ENCODE measurements at places on chromosomes 1 and 21.

- DNase-seq, result no peak
These were observed 3.3 kb downstream of the LAX1 start for GRCh38 chr1:203768256-203768655.

DNA sequence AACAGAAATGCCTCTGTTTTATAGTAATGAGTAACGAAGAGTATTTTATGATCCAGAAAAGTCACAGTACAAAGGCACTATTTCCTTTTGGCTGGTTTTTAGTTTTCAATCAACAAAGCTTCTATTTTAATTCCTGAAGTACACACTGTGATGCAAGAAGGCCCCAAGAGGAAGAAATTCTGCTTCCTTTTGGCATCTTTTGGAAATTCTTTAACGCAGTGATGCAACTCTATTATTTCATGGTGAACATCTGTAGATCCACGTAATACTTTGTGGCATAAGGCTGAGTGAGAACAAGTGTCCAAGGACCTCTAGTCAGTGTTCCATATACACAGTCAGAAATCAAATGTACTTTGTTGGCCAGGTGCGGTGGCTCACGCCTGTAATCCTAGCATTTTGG is 137.5 kb downstream of the TGFB2 start:
- DNase-seq, result no peak

DNA sequence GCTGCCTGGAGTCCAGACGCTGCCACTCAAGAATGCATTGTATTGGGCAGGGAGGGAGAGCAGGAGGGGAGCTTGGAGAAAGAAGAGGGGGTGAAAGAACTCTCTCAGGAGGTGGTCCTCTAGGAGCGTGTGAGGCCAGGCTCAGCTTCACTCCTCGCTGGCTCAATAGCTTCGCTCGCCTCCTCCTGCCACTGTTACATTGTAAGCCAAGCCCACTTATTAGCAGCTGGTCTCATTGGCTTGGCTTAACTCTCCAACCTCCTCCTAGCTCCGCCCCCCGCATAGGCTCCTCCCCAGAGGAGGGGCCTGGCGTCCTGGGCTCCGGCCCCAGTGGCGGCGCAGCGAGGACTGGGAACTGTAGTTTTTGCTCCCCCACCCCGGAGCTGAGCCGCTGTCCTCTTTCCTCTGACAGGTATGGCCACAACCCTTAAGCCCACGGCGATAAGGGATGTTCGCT is at the start of gene KCNN3:
KCNN3 (minus strand) TSS at position 167 of the 457 bp plus-strand sequence. CDS start 317 bp downstream, outside the sequence.
- peak; percentile 94 for DNase-seq

DNA sequence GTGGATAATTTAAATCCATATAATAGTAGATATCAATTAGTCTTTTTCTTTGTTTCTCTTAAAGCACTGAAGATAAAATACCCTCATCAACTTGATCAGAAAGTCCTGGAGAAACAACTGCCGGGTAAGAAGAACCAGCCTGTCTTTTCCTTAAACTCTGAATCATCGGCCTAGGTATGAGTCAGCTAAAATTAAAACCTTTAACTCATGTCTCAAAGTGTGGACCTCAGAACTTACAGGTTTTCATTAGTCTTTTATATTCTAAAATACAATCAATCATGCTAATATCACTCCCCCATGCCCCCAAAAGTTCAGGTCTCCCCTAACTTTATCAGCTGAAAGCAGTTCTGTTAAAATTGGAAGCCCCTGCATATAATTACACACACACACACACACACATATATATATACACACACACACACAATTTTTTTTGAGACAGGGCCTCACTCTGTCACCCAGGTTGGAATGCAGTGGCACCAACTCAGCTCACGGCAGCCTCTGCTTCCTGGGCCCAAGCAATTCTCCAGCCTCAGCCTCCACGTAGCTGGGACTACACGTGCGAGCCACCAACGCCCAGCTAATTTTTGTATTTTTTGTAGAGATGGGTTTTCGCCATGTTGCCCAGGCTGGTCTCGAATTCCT is 61.3 kb downstream of the B3GALNT2 start:
- no peak for DNase-seq

DNA sequence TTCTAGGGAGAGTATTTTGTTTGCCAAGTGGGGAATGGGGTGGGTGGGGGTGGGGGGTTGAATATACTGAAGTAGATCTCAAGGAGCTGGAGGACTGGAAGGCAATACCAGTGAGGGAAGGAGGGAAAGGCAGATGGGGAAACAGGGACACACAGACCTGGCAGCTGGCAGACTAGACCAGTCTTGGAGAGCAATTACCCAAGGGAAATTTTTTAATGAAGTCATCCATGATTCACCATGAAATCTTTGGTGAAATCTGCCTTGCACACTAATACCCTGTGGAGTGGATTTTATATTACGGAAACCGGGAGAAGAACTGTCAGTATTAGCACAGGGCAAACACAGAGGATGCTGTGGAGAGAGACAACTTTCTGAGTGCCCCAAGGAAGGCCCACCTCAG is 29.7 kb upstream of the MARK1 start:
- DNase-seq, result no peak

GRCh38 chr1:165073185-165074007 is 283.1 kb downstream of the LMX1A start:
- DNase-seq, result peak; percentile 48

GRCh38 chr1:222347627-222348026 is 200.3 kb downstream of the HHIPL2 start:
- DNase-seq, result no peak

DNA sequence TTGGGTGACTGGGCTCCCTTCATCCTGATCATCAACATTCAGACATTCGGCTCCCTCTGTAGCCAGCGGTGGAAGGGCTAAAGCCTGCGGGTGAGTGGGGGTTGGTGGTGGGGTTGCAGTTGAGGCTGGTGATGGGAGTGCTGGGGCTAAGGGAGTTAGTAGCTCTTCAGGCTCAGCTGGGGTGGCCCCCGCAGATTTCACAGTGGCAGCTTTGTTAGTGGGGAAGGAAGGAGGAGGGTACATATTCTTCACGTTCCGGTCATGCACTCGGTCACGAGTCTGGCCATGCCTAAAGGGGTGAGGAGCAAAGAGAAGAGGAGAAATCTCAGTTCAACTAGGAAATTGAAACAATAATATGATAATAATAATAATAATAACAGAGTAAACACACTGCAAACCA is 6.8 kb downstream of the PSMB4 start:
- DNase-seq, result no peak

- no peak for DNase-seq
These were observed 2.6 kb upstream of the TAGLN2 start for GRCh38 chr1:159927849-159928431.

- no peak for DNase-seq
These were observed 10.3 kb downstream of the CD2 start for GRCh38 chr1:116764466-116764898.

DNA sequence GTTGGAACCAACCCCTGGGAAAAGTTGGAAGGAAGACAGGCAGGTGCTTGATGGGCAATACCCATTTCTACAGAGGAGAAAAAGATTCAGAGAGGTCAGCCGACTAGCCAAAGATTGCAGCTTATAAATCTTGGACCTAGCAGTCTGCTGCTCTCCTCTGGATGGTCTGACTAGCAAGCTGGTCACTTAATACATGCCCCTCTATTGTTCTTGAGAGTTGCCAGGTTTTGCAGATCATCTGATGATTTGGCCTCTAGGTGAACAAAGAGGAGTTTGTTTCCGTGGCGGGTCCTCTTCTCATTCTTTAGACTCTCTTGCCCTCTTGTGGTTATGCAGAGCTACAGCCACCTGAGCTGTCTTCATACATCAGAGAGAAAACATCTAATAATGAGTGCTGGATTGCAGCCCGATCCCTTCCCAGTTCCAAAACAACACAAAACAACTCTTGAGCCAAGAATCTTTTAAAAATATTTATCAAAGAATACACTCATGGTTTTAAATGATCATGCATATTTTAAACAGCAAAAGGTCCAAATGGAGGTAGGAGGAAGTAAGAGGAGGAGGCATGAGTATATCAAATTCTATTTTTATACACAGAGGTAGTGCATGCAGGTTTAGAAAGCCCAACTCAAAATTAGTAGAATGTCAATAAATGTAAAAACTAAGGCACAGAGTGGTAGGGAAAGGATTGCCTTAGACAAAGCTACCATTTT is 115.7 kb downstream of the SLC30A10 start:
- DNase-seq, result peak; percentile 77

GRCh38 chr1:180264595-180264994 is 34.5 kb downstream of the LHX4 start:
- no peak for DNase-seq

DNA sequence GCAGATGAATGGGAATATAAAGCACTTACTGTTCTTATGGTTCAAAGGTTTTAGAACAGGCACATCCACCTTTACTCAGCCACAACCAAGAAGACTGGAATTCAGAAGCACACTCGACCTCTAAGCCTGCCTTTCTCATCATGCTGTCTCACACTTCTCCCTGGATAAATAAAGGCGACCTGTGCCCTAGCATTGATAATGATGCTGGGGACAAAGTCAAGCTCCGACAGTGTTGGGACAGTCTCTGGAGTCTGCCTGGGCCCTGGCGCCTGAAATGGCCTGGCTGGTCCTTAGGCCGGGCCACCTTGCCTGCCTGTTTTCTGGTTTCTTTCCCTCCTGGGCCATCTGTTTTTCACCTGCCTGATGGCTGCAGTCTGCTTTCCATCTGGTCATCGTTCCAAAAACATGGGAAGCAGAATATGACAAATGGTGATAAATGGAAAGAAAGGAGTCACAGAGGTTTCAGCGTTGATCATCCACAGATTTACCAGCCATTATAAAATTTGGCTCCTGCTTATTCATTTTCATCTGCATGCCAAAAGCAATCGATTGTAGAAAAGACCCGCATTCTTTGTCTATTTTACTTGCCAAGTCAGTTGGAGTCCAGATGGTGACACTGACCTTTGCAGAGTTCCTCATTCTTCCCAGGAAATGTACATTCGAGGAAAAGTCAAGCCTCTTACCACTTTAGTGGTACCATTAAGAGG is 91.2 kb upstream of the KCNJ15 start:
- no peak for DNase-seq

DNA sequence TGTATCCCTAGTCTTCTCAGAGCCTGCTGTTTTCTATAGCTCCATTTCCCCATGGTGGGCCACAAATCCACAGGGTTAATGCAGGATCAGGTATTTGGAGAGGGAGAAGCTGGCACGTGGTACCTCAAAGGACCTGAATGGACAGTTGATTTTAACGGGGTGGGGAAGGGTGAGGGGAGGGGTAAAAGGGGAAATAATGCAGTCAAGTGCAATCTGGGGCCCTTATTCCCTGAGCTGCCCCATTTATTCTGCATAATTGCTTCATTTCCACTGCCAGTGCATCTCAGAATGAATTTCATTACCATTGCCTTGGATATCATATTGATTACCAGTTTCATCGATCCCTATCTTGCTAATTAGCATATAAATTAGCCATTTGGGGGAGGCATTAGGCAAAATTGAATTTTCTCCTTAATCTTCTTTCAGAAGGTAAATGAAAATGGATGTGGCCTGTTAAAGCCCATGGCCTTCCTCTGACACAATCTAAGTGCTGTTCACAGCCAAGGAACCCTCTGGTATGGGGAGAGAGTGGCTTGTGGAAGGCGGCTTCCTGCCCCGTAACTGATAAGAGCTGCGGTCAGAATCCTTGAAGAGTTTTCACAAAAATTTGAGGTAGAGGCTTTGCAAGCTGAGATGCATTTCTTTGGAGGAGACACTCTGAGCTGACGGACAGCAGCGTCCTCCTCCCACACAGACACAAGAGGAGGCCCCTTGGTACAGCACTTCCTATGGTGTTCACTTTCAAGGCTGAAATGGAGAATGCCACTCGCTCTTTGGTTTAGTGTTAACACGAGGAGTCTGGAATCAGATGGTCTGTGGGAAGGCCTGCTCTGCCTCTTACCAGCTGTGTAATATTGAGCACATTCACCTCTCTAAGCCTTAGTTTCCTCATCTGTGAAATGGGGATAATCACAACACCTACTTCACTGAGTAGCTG is 34.4 kb downstream of the PHC2 start:
- DNase-seq, result no peak

DNA sequence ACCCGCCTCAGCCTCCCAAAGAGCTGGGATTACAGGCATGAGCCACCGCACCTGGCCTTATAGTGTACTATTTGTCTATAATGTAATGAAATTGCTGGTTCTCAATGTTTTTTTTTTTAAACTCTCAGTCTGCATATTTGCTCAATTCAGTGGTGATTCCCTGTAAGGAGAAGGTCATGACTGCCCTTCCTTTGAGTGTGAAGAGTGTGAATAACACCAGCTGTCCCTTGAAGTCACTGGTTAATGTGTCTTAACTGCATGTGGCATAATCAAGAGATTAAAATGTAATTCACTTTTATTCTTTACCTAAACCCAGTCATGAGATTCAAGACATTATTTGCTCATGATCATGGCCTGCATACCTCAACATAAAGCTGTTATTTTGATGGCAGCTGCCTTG is 30.5 kb downstream of the MTF2 start:
- no peak for DNase-seq

DNA sequence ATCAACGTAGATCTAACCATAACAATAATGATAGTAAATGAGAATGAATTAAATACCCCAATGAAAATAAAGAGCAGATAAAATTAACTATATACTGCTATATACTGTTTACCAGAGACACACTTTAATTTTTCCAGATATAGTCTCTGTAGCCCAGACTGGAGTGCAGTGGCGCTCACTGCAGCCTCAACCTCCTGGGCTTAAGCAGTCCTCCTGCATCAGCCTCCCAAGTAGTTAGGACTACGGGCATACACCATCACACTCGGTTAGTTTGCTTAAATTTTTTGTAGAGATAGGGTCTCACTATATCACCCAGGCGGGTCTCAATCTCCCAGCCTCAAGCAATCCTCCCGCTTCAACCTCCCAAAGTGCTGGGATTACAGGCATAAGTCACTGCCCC is 37.2 kb downstream of the TRIM33 start:
- no peak for DNase-seq

GRCh38 chr21:45488931-45489721 is 53.1 kb downstream of the SLC19A1 start:
- no peak for DNase-seq

- DNase-seq, result no peak
These were observed 5.9 kb upstream of the TTC22 start for GRCh38 chr1:54806931-54807611.

GRCh38 chr1:8394456-8395321 is 76.8 kb downstream of the SLC45A1 start:
- no peak for DNase-seq

- DNase-seq, result no peak
These were observed 11.3 kb downstream of the SLC30A2 start for GRCh38 chr1:26034504-26035202.

- DNase-seq, result no peak
These were observed 131.7 kb downstream of the BRINP2 start for GRCh38 chr1:177302357-177303044.

- DNase-seq, result no peak
These were observed 21.0 kb upstream of the RAP1A start for GRCh38 chr1:111598544-111598943.

DNA sequence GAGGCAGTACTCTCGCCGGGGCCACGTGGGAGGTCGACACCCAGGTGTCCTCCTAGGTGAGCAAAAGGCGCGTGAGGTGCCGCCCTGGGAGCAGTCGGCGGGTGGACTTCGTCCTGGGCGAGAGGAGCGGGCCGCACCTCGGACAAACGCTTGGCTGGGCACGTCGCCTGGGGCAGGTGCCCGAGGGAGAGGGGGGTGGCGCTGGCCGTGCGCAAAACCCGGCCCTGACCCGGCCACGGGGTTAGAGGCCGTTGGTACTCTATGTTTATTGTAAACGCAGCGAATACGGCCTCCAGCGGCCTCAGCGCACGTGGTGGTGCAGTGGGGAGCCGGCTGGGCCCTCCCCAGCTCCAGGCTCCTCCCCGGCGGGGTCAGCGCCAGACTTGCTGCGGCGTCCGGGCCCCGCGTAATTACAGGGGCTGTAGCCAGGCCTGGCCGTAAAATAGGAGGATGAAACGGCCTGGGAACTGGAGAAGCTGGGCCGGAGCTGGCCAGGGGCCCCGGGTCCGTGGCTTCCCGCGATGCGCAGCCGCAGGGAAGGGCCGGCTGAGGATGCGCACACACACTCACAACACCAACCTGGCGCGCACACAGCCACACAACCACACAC is 1.6 kb upstream of the EFNA1 start:
- no peak for DNase-seq
